Pons (tissue), 1 donor: ENCODE measurements at places on chromosomes 13 and 19.

DNA sequence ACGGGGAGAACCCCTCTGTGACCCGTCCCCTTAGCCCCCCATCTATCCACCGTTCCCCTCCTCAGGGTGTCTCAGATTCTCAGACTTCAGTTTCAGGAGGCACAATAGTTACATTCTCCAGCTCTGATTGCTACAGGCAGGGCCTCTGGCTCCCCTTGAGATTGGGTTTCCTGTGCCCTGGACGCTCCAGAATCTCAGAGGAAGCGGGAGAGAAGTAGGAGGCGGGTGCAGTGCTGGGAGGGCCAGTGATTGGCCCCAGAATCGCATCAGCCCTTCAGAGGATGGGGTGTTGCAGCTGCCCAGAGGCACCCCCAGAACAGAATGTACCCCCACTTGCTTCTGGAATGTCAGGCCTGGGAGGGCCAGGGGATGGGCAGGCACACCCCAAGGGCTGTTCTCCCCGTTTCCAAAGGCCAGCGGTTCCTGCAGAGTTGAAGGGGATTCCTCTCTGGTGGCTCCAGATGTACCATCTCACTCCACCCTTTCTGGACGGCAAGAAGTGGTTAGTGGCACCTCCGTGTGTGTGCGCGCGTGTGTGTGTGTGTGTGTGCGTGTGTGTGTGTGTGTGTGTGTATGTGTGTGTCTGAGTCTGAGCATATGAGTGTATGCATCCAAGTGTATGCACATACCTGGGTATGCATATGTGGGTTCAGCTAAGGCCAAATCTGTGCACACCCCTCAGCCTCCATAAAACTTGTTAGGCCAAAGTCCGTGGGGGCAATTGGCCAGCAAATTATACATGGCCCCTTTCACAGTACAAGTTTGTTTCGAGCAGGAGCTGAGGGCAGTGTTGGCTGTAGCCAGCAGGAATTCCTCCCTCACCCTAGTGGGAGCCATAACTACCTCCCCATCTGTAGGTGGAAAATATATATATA, 35.5 kb downstream of the LYL1 start:
- no peak for DNase-seq

GRCh38 chr19:58170860-58171259, 12.0 kb upstream of the ZNF274 start:
- no peak for DNase-seq

DNA sequence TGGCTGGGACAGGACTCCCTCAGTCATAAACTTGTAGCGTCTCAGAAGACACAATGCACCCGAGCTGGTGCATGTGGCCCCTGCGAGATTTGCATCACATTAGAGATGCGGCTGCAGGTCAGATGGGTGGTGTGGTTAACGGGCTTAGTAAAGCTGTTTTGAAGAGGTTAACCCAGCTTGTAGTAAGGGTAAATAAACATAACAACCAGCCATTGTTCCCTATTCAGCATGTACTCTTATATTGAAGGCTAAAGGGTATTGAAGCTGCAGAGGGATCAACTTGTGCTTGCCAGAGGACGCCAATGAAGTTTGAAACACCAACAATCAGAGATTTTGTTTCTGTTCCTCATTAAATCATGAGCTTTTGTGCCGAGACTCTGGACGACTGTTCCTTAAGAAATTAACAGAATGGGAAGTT, 79.4 kb downstream of the ZIC5 start:
- DNase-seq, result peak; percentile 18

- no peak for DNase-seq
Measured at GRCh38 chr19:19371059-19371458, 34.4 kb upstream of the GATAD2A start.

GRCh38 chr13:113493315-113493951, 2.9 kb upstream of the DCUN1D2 start:
- no peak for DNase-seq

DNA sequence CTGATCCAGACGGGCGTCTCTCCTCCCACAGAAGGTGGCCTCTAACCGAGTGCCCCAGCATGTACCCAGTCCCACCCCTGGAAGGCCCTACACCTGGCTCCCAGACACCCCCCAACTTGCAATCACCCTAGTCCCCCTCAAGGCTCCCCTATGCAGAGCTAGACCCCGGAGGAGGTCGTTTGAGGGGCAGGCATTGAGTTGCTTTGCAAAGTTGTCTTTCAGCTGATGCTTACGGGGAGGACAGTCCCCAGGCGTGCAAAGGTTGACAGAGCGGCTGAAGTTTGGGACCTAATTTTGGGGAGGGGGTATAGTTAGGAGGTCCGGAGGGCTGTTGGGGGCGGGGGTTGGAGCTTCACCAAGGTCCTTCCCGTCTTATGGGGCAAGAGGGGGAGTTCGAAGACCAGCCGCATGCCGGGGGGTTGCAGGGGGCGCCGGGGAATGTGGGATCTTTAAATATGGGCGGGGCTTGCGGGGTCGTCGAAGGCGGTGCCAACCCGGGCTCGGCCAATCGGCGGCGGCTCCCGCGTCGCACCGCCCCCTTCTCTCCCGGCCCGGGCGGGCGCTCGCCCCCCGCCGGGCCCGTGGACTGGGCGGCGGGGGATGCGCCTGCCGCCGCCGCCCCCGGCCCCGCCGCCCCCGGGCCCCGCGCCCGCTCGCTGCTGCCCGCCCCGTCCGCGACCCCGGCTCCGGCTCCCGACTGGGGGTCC, at the start of gene KCNN1:
Gene KCNN1 (plus strand): TSS at position 558 of the 707 bp plus-strand sequence. CDS start 6,782 bp downstream, outside the sequence.
- no peak for DNase-seq

GRCh38 chr13:100432611-100433010, 156.0 kb downstream of the GGACT start:
- DNase-seq, result no peak
